ENCODE measurements at places on chromosomes 13 and 19.

GRCh38 chr19:43467730-43468129 is 2.3 kb upstream of the LYPD3 start:
- DNase-seq = no peak

DNA sequence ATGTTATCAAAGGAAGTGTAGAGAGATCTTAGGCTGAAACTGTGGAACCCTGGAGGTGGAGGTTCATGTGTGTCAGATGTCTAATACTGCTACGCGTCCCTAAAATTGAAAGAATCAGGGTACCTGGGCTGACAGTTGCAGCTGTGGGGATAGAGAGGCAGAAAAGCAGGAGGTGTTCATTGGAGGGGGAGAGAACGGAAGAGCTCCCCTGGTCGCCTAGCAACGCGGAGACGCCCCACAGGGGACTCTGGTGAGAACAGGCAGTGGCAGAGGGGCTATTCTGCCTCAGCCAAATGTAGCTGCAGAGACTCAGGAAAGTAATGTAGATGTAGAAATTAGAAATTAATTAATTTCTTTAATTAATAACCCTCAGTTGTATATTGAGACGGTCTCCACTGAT is 10.1 kb upstream of the ZNF835 start:
- DNase-seq = no peak

DNA sequence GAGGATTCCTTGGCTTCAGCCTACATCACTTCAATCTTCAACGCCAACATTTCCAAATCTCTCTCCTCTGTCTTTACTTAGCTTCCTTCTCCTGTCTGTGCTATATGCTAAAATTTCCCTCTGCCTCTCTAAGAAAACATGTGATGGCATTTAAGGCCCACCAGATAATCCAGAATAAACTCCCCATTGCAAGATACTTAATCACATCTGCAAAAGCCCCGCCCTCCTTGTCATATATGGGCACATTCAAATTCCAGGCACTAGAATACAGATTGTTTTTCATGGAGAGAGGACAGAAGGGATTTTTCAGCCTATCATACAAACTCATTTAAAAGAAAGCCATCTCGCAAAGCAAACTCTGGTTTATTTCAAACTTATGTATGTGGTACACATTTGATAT is 16.2 kb downstream of the ARGLU1 start:
- no peak for DNase-seq

- no peak for DNase-seq
These were observed 2097.0 kb downstream of the PCDH9 start for GRCh38 chr13:65133094-65133493.

DNA sequence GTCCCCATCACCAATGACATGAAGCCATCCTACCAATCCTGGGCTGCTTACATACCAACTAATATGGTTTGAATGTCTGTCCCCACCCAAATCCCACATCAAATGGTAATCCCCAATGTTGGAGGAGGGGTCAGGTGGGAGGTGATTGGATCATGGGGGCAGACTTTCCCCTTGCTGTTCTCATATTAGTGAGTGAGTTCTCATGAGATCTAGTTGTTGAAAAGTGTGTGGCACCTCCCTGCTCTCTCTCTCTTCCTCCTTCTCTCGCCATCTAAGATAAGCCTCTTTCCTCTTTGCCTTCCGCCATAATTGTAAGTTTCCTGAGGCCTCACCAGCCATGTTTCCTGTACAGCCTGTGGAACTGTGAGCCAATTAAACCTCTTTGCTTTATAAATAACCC is 53.6 kb upstream of the FAM124A start:
- DNase-seq = no peak

DNA sequence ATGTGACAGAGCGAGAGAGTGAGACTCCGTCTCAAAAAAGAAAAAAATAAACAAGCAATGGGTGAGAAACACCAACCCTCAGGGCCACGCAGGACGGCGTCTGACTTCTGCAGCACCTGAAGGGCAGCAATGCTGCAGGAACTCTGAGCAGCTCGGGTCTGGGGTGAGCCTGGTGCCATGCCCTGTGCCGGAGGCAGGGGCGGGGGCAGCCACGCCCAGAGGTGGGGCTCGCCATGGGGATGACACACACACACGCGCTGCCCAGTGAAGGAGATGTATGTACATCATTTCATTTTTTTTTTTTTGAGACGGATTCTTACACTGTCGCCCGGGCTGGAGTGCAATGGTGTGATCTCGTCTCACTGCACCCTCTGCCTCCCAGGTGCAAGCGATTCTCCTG is 24.3 kb downstream of the GPX4 start:
- no peak for DNase-seq

DNA sequence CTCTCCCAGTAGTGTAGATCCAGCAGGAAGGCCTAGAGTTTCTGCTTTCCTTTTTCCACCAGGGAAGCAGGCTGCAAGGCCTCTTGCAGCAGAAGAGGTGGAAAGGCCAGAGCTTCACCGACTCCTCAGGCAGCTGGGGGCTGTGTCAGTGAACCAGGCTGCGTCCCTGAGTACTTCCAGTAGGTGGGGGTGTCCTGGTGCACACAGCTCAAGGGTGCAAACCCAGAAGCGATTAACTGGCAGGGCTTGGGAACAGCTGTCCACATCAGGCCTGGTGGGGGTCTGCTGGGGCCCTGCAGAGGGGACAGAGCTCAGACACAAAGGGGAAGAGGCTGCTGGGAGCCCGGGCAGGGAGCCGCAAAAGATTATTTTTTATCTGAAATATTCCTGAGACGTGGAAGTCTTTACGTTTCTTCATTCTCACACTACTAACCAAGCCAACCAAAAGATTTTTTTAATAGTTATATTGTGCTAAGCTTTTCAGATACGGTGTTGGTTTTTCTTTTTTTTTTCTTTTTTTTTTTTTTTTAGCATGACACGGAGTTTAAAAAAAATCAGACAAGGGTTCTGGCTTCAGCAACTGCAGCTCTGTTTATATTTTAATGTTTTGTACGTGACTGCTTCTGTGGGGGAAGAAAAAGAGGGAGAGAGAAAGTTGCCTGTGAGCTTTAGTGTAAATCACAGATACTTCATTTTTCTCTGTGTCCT is 11.0 kb downstream of the TSHZ3 start:
- no peak for DNase-seq

DNA sequence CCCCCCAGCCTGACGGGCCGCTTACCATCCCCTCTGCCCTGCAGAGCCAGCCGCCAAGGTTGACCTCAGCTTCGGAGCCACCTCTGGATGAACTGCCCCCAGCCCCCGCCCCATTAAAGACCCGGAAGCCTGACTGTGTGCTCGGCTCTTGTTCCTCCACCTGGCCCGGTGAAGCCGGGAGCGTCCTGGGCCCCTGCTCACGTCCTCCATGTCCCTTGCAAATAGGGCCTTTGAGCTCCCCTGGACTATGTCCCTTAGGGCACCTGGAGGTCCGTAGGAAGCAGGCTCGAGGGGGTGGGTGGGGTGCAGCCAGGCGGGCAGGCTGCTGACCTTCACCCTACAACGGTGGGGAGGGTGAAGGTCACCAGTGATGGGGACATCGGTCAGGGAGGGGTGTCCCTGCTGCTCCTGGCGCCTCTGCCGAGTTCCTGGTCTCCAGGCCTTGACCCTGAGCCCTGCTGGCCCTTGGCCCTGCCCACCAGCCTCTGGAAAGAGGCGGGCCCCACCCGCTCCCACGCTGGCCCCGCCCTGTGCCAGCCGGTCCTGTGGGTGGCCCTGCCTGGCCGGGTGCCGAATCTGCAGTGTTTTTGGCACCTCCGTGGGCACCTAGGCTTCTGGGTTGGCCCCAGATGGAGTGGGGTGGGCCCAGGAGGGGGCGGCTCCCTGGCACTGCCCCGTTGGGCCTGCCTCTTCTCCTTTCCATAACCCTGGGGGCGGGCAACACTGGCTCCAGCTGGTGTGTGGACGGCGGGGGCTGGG is 3.3 kb downstream of the ATP5F1D start:
- no peak for DNase-seq

GRCh38 chr13:95003019-95003813 is 290.9 kb upstream of the SOX21 start:
- no peak for DNase-seq

DNA sequence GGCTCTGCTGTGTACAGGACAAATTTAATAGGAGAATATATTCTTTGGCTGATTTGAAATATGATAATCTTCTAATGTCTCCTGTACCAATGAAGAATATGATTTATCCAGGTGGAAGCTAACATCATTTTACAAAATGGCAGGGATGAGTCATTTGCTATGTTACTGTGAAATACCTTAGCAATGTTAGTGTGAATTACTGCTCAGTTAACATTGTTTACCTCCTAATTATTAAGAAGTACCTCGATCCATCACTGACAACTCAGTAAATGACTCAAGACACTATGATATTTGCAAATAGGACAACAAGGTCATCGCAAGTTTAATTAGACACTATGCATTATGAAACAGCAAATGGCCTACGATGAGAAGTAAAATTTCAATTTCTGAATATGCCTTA is 309.1 kb upstream of the EDNRB start:
- no peak for DNase-seq

- DNase-seq = no peak
These were observed 6.6 kb downstream of the PTBP1 start for GRCh38 chr19:803686-804418.

DNA sequence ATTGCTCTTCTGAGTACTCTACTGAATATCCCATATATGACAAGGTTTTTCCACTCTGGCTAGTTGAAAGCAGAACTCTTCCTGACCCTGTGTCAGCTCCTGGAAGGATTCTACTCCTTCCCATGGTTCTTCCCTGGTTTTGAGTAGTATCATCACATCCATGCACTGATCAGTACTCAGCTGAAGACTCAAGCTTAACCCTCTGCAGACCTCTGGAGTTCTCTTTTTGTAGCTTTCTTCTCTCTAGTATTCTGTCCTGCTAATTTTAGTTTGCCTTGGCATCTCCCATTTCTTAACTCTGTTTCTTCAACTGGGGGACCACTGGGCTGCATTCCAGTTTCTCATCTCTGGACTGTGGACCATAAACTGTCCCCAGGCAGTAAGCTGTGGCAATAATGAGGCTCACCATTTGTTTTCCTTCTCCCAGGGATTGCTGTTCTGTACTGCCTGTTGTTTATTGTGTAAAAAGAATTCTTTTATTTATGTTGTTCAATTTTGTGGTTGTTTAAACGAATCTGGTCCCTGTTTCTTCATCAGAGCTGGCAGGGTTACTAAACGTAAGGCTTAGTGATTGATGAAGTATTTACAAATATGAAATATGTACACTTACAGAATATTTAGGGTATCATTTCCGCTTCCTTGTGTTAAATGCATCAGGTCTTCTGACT is 19.7 kb downstream of the LPAR6 start:
- no peak for DNase-seq

DNA sequence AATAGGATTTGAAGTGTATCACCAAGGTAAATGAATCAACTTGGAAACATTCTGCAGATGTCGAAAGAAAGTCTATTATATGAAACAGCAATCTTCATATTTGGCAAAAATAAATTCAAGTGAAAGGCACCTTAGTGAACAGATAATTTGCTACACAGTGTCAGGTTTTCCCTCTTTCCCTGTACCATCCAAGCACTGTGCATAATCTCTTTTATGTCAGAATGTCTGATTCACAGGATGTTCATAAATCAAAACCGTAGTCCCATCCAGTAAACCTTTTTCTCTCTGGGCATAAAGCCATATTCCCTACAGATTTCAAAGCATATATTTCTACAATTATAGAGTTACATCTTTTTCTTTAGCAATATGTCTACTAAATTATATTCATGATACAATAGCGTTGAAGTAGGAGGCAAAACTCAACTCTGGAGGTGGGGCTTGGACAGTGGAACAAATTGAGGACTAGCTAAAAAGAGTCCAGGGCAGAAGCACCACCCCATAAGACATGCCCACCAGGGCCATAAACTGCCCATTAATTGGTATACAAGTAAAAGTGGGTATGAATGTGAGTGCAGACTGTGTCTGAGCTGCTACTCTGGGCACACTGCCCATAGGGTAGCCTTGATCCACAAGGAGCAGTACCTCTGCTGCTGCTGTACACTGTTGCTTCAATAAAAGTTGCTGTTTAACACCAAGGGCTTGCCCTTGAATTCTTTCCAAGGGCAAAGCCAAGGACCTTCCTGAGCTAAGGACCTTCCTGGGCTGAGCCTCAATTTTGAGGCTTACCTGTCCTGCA is 72.1 kb upstream of the MYCBP2 start:
- DNase-seq = no peak

GRCh38 chr13:110127986-110128511 is 178.9 kb downstream of the COL4A1 start:
- no peak for DNase-seq

- no peak for DNase-seq
These were observed 42.5 kb downstream of the DPY19L3 start for GRCh38 chr19:32448026-32448425.

GRCh38 chr19:51036519-51036918 is 1.7 kb upstream of the KLK12 start:
- no peak for DNase-seq

GRCh38 chr19:55670280-55671053 is 4.6 kb upstream of the EPN1 start:
- no peak for DNase-seq

GRCh38 chr13:106381091-106381490 is 154.4 kb downstream of the EFNB2 start:
- DNase-seq = no peak

GRCh38 chr13:19794631-19795030 is 11.9 kb upstream of the PSPC1 start:
- DNase-seq = no peak

- DNase-seq = no peak
These were observed 33.0 kb upstream of the ADGRE5 start for GRCh38 chr19:14347999-14348889.

DNA sequence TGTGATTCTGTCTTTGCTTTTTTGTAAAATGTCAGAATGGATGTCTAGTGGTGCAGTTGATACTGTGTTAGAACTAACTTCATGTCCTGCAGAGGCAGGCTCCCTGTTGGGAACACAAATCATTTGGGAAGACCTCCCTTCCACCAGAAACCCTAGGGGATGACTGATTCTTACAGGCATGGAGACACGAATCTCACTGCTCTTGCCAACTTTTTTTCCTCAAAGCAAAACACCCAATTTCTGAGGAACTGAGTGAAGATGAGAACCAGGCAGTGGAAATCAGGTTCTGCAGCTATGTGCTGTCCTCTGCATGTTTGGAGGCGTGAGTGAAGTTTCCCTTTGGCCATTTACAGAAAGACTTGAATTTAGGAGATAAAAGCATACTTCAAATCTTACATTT is 87.5 kb upstream of the CSNK1A1L start:
- DNase-seq = no peak

GRCh38 chr19:33825556-33825955 is 28.9 kb downstream of the KCTD15 start:
- no peak for DNase-seq

GRCh38 chr13:101611491-101612475 is 159.3 kb downstream of the ITGBL1 start:
- no peak for DNase-seq

DNA sequence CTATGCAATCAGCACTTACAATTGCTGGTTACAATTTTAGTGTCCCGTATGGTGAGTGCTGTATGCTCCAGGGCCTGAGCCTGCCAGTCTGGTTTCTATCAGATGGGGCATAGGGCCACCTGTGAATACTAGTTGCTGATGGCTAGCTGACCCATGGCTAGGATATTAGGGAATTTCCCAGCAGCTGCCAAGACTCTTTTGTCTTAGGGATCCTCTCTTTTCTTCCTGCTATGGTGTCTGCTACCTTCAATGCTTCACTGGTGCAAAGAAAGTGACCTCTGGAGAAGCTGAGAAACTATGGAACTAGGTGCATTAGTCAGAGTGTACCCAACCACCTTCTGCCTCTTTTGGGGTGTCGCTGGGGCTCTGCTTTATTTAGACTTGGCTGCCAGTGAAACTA is 11.6 kb downstream of the CCDC169 start:
- DNase-seq = no peak

Data from esophagus squamous epithelium (tissue), 5 donors.